ENCODE measurements at places on chromosomes 4 and X.

DNA sequence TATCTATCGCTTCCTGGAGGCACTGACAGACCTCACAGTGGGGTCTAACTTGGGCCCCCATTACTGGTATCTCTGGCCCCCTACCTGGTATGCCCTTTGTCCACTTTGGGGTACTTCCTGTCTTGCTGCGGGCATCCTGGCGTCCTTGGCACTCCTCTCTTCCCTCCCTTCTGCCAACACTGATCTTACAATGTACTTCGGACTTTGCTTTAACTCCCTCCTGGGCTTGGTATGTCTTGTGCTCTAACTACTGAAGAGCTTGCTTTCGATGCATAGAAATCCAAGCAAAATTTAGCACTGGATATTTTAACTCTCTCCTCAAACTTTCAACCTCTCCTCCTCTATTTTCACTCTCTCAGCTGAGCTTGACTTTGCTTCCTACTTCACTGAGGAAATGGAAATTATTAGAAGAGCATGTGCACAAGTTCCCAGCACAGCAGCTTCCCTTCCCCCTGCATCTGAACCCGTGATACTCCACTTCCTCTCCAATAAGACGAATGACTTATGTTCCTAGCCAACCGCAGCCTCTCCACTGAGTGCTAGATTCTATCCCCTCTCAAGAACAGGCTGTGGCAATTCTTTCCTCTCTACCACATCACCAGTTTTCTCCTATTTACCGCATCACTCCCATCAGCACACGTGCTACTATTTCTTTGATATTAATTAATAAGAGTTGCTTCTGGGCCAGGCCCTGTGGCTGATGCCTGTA, 52.9 kb downstream of the SUPT20HL2 start:
- DNase-seq = no peak

DNA sequence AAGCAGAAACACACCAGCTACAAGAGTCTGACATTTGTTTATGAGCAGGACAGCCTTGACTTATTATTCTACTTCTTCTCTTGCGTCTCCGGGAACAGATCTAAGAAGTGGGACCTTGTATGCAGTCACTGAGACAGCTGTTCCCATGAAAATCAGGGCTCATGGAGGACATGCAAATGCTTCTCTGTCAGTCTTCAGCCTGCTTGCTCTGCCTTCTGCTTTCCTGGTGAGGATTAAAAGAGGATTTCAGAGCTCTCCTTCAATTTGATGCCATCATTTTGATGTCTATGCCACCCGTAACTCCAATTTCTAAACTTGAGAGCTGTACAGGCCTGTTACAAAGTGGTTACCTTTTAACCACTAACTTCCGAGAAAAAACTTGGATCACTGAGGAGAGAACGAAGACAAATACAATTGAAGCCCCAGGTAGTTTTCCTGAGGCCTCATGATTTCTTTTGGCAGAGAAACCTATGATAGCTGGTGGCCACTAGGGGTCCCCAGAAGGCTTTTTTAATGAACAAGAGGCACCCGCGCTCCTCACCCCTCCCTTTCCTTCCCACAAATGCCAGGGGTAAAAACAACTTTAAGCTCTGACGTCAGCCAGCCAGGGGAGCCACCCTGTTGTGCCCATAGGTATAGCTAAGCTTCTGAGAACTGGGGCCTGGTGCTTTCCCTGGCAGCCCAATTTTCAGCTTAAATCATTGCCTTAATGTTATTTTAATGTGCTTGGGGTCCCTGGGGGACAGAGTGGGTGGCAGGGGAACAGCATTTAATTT, 97.0 kb downstream of the DDIT4L start:
- peak; percentile 84 for DNase-seq

GRCh38 chr4:115454228-115454627, 340.8 kb upstream of the NDST4 start:
- no peak for DNase-seq

GRCh38 chr4:6920171-6920570, 10.5 kb downstream of the TBC1D14 start:
- no peak for DNase-seq

DNA sequence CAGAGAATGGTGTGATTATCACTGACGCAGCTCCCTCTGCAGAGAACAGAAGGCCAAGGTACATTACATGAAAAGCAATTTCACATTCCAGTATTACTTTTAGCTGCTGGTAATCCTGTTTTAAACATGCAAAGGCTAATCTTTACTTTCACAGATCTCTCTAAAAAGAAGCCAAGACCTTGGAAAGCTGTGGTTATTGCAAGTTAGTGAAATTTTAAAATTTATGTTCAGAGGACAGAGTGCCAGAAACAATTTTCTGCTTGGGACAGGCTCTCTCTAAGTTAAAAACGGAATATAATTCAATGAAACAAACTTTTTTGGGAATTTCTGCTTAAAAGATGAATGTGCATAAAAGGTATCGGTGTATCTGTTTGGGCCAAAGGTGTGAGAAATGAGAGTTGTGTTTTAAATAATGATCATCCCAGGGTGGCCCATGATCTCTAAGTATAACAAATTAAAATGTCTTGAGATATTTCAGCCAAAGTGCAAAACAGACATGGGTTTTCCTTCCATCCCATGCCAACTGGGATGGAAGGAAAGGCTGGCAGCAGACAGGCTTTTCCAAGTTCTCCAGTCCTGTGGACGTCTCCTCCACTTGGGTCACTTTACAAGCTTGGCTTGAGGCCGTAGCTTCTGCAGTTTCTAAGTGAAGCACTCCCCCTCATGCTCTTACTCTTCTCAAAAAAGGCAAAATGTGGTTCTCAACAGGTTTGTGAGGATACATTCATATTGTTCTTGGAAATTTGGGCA, 118.0 kb downstream of the DRD5 start:
- DNase-seq = no peak

GRCh38 chr4:181853881-181854511, 389.2 kb upstream of the TENM3 start:
- no peak for DNase-seq

DNA sequence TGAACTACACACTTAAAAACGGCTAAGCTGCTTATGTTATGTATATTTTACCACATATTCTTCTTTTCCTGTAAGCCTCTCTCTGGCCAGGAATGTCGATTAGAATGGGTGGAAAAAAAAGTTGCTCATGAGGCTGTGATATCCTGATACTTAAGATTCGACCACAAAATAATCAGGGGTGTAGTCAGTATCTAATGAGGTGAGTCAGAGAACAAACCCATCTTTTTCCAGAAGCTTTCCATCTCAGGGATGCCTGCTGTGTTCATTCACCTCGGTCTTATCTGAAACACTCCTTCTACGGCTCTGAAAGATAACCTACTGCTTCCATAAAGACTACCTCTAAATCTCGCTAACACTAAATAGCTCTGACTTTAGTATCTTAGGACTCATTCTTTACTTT, 142.7 kb upstream of the MAP3K15 start:
- DNase-seq = no peak

GRCh38 chrX:1430451-1430850, 22.3 kb downstream of the ASMTL start:
- DNase-seq = no peak

DNA sequence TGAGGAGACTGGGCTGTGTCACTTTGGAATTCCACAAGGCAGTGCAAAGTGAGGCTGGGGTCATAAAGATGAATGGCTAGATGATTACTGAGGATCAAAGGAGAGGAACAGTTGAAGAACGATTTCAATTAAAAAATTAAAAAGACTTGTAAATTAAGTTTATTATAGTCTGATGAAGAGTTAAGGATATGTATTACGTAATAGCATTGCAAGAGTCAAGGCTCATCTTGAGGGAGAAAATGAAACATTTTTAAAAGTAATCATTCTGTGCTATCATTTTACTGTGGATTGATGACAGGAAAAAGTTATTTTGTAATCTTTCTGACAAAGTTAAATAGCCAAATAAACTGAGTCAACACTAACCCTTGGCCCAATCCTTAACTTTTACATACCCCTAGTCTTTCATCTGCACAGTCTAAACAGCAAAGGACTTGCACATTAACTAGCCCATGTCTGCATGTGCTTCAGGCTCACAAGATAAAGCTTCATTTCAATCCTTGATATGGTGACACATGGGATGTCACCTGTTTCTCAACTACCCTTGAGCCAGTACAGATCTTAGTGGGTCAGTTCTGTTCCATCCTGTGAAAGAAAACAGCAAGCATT, 465.5 kb upstream of the CTSO start:
- DNase-seq = no peak

- DNase-seq = no peak
These were observed 2.9 kb downstream of the LRPAP1 start for GRCh38 chr4:3529363-3529762.

GRCh38 chr4:87839592-87839946, 6.8 kb downstream of the MEPE start:
- no peak for DNase-seq
